NCI-H2107 (cell line): ENCODE measurements at places on chromosomes 13 and 19.

DNA sequence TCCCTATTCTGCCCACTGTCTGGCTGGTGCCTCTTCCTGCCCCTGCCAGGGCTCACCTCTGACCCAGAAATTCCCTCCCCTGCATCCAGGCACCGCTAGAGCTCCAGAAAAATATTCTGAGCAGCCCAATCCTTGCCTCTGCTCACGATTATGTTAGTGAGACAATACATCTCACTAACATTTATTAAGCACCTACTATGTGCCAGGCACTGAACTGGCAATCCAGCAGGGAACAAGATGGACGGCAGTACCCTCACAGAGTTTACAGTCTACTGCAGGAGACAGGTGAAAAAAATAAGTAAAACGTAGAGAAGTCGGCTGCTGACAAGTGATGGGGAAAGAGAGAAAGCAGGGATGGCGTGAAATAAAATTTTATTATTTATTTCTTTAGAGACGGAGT lies 5.5 kb downstream of the TINCR start:
- no peak for DNase-seq

- DNase-seq, result no peak
These were observed 7.2 kb downstream of the DNAJC15 start for GRCh38 chr13:43030548-43030947.

- DNase-seq, result no peak
These were observed 35.8 kb upstream of the GRTP1 start for GRCh38 chr13:113399755-113400149.

DNA sequence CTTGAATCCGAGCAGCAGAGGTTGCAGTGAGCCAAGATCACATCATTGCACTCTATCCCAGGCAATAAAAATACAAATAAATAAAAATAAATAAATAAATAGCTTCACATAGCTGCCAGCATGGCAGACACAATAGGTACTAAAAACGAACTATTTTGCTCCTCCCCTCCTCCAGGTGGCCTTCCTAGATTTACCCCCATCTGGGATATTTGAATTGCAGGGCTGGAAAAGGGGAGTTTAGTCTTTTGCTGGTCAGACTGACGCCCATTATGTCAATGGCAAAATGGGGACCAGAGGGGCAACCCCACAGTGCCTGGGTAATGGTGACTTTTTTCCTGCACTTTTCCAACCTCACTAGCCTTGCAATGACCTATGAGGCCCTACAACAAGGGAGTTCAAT lies 640 bp upstream of the GMFG start:
- no peak for DNase-seq

DNA sequence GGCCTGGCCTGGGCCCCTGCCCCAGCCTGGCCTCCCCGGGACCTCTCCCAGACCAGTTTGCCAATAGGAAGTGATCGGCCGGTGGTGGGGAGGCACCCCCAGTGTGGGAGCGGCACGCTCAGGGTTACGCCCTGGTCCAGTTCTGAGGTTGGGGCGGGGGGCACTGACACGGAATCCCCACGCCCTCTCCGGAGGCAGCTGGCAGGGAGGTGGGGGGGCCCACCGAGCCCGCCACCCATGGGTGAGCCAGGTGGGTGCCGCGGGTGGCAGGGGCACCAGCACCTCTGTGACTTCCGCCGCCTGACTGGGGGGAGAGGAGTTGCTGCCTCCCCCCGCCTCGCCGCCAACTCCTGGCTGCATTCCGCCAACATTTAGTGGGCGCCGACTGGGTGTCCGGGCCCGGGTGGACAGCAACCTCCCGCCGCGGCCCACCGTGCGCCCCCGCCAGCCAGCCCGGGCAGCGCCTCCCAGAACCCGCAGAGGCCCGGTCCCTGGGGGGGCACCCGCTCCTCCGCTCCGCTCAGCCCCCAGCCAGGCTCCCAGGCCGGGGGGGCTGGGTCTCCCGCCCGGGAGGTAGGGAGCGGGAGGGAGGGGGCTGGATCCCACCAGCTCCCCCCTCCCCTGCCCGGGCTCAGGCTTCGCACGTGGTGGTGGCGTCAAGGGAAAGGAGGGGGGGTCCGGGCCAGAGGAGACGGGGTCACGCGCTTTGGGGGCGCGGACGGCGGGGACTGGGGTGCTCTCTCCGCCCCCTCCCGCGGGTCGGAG lies 2.0 kb downstream of the ZBTB7A start:
- DNase-seq, result no peak

DNA sequence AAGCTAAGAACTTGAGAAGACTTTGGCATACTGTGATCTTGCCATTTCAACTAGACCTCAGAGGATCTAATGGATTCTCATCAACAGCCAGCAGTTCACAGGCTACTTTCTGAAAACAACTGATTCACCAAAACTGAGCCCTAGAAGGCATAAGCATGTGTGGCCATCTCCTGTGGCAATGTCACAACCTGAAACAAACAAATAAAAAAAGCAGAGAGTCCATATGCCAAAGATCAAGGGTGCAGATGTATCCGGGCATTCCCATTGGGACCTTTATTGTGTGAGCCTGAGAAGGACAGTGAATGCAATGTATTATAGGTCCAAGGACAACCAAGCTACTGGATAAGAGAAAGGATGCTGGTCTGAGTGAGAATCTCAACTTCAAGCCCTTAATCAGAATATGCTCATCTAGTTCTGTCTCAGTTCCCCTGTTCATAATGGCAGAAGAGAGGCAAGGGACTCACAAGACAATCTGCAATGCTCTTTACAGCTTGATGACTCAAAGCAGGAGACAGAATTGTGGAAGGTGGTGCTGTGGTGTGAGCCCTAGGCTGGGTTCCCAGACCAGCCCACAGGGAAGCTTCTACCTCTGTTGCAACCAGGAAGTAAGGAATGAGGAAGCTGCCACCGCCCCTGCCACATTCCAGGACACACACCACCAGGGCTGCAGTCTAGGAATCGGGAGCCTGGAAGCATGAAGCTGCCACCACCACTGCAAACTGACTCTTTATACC lies 133.7 kb downstream of the RAP2A start:
- no peak for DNase-seq

DNA sequence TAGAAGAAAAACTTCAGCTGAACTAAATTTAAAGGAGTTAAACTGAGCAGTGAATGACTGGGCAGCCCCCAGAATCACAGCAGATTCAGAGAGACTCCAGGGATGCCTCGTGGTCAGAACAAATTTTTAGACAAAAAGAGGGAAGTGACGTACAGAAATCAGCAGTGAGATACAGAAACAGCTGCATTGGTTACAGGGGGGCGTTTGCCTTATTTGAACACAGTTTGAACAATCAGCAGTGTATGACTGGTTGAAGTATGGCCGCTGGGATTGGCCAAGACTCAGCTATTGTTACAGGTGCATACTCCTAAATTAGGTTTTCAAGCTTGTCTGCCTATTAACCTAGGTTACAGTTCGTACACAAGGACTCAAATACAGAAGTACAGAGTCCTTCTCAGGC lies 2.2 kb upstream of the SPRYD7 start:
- no peak for DNase-seq

DNA sequence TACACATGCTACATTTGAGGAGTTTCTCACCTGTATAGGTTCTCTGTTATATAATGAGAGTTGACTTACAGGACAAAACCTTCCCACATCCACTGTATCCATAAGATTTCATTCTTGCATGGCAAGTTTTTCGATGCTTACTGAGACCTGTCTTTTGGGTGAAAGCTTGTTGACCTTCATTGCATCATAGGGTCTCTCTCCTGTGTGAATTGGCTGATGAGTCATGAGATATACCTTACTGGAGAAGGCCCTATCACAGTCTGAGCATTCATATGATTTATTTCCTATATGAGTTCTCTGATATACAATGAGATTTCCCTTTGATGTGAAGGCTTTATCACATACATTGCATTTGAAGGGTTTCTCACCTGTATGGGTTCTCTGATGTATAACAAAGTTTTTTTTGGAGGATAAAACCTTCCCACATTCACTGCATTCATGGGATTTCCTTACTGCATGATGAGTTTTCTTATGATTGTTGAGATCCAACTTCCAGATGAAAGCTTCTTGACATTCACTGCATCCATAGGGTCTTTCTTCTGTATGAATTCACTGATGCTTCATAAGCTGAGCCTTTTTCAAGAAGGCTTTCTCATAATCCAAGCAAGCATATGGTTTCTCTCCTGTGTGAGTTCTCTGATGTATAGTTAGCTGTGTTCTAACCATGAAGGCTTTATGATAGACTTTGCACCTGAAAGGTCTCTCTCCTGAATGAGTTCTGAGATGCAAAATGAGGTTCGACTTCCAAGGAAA lies 25.7 kb downstream of the ZNF577 start:
- no peak for DNase-seq

DNA sequence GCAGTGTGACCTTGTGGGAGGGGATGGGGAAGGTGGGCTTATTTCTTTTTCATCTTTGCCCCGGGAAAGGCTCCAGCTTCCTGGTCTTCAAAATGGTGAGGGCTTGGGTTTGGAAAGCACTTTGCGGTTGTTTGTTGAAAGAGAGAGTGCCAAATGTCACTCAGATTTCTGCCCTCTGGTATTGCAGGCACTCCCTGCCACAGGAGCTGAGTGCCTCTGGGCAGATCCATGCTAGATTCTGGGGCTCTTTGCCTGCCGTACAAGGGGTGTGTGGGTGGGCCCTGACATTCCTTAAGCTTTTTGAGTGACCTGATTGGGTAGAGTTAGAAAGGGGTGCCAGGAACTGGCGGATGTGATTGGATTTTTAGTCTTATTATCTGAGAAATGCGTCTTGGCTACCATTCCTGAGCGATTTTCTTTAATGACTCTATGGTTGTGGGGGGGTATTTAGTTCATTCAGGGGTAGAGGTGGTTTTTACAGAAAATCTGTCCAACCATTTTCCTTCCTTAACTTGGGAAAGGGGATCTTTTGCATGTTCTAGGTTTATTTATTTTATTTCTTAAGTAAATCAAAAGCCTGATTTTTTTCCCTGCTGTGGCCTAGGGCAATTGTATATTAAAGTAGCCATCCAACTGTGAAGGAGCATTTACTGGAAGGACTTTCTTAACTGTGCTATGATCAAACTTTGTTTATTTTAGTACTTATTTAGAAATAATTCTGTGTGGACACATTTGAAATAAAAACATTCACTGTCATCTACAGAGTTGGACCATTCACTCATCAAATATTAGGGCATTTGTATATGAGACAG lies 3.2 kb downstream of the ARHGAP35 start:
- no peak for DNase-seq

DNA sequence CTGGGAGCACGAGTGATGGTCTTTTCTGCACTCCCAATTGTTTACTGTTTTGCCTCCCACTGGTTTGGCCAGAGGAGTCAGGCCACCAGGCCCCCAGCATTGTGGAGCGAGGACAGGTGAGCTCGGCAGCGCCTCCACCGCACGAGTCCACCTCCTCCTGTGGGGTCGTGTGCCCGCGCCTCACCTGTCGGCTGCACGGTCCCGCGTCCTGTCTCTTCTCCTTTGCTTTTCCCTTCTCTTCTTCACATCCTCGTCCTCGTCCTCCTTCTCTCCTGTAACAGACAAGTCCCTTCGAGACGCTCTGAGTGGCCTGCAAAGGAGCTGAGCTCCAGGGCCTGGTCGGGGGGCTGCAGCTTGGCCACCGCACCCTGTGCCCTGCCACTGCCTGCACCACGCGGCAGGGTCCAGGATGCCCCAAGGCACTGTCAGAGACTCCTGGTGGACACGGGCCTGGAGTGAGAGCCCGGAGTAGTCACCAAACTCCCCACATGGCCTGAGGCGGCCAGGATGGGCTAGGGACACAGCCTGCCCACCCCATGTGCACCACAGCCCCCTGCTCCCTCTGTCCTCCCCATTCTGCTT lies 11.4 kb downstream of the AKAP8 start:
- DNase-seq, result no peak

GRCh38 chr19:7230826-7231225 lies 63.4 kb downstream of the INSR start:
- no peak for DNase-seq

DNA sequence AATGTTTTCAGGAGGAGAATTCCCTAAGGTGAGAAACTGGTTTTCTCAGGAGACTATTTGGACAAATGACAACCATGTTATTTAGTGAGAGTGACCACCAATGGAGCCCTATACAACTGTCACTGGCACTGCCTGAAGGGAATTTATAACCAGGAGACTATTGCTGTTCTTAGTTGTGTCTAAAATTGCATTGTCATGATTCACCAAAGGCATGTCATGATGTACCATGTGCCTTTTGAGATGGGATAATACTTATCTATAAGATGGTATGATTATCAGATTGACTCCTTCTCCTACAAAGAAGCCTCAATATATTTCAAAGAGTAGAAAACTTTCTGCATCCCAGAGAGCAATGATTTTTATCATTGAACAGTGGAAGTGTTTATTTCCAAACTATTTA lies 739.4 kb upstream of the GPC6 start:
- DNase-seq, result no peak

- no peak for DNase-seq
These were observed at the start of gene IGFLR1 for GRCh38 chr19:35742121-35742724. Gene IGFLR1 (minus strand): TSS chr19:35742452. CDS start chr19:35741180, 1,272 bp downstream.

- no peak for DNase-seq
These were observed 81.3 kb downstream of the SLITRK6 start for GRCh38 chr13:85717921-85718320.

DNA sequence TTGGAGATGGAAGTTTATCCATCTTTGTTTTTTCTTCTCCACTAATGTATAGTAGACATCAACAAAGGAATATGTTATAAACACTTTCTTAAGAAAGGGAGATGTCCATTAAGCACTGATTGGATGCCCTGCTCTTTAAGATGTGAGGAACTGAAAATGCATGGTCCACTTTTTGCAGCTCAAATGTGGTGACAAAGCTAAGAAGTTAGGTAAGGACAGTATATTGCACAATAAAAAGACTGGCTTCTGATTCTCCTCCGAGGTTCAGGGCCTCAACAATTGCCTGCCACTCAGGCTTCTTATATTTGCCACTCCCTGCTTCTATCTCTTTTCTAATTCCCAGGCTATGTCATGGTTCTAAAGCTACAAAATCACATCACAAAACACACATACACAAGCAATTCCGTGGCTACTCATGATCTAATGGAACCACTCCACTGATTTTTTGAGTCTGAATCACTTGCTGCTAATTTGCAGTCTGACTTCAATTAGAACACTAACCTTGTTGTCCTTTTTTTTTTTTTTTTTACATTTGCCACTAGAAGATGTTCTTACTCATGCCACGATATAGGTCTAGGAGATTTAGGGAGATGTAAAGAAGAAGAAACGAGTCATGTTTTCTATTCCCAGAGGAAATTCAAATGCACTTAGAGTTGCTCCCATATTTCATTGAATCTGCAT lies 29.6 kb upstream of the TNFSF11 start:
- DNase-seq, result no peak
